ENCODE measurements at places on chromosomes 11 and 22.
A peak's percentile ranks its signal among the peaks of the same experiment; 100 is the strongest.

- DNase-seq: peak; percentile 69
Observed at GRCh38 chr11:130553306-130553705, 104.9 kb downstream of the ADAMTS15 start.

DNA sequence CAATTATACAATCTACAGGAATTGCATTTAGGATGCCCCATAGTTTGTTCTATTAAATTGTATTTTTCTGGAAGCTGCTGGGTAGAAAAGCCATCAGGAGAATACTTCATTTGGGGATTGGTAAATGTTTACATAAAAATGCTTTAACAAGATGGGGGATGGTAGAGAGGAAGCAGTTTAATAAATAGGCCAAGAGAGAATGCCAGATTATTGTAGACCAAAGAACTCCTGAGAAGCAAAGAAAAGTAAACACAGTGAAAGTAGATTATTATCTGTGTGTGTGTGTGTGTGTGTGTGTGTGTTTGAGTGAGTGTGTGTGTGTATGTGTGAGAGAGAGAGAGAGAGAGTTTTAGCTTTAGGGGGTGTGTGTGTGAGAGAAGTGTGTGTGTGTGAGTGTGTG is 820.4 kb upstream of the CCDC90B start:
- no peak for DNase-seq

GRCh38 chr11:61959114-61959513 is 8.3 kb downstream of the FTH1 start:
- DNase-seq: no peak

DNA sequence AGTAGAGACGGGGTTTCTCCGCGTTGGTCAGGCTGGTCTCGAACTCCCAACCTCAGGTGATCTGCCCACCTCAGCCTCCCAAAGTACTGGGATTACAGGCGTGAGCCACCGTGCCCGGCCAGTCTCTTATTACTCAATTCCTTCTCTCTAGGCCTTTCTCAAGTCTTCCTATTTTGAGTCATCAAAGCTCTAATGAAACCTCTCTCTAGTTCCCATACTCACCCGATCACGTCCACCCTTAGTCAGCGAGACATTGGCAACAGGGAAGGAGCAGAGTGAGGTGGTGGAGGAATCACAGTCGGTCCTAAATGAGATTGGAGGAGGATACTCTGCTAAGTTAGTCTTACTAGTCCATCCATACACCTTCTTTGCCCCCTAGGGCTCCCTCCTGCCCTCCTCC is 5.0 kb downstream of the BSCL2 start:
- DNase-seq: no peak

DNA sequence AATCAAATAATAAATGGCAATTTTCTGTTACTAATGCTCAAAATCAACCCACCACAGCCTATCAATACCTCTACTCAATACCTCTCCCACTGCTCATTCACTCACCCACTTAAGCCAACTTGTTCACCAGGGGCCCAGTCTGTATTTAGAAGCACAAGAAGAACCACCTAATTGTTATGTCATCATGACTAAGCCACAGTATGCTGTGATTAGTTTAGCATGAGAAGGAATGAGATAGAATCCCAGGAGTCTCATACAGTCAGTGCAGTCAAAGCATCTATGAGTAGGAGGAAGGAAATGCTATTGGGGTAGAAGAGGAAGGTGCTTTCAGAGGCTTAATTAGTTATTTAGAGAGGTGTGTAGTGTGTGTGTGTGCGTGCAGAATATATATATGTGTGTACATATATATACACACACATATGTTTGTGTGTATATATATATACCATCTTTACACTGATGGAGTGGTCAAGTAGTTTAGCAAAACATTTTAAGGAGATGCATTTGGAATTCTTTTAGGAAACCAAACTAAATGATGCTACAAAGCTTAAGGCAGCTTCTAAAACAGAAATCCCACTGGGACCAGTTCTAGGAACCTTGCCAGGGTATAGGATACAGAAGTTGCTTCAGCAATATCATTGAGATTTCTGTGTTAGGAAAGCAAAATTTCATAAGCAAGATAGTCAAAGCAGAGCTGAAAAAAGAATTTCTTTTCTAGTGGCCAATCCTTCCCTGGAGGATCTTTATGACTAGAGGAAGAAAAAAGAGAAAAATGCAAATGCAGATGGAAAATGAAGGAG is 27.5 kb downstream of the KCNA4 start:
- DNase-seq: peak; percentile 0

GRCh38 chr11:27158456-27159334 is 118.1 kb downstream of the BBOX1 start:
- DNase-seq: peak; percentile 79

- peak; percentile 18 for DNase-seq
Observed at GRCh38 chr11:119764108-119764868, 35.3 kb upstream of the NECTIN1 start.

DNA sequence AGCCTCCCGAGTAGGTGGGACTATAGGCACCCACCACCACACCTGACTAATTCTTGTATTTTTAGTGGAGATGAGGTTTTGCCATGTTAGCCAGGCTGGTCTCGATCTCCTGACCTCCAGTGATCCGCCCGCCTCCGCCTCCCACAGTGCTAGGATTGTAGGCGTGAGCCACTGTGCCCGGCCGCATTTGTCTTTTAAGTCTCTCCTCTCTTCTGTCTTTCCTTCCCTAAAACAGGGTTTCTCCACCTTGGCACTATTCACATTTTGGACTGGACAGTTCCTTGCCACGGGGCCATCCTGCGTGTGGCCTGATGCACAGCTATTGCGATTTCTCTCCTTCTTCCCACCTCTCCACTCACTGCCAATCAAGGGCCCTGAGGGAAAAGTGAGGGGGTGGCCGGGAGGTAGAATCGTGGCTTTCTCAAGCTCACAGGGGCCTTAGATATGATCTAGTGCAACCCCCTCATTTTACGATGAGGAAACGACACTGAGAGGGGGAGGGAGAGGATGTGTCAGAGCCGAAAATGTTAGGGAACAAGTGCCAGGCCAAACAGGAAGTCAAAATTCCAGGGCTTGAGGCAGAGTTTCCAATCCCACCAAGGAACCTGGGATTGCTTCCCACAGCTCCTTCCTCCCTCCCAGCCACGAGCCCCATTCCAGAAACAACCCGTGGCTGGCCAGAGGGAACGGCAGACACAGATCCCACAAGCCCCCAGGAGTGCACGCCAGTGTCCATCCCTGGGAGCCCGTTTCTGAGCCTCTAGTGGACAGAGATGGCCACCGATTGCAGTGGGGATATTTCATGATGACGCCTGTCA is 21.2 kb downstream of the SCGB1A1 start:
- DNase-seq: peak; percentile 36

DNA sequence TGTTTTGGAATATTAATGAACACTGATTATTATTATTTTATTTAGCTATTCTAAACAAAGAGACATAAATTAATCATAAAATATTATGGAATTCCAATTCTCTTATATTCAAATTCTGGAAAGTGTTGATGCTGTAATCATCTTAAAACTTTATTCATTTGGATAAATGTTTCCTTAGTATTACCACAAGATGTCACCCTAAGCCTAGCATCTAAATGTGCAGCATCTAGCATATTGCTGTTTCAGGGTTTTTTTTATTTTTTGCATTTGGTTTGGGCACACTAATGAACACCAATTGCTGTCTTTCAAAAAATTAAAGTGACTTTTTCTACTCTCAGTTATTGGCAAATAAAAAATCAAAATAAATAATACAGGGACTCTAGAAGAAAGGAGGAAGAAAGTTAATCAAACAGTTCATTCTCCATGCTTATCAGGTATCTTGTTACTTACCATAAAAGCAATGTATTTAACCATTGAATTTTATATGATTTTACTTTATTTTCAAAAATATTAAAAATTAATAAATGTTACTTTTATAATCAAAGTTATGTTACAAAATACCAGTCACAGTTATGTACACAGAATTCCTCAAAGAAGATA is 31.8 kb downstream of the DLG2 start:
- DNase-seq: peak; percentile 43

- no peak for DNase-seq
Observed at GRCh38 chr11:77316733-77317342, 15.4 kb upstream of the GDPD4 start.

GRCh38 chr11:119790476-119790875 is 61.5 kb upstream of the NECTIN1 start:
- DNase-seq: no peak

- DNase-seq: peak; percentile 47
Observed at GRCh38 chr11:1652771-1653540, 23.4 kb downstream of the KRTAP5-5 start.

- DNase-seq: peak; percentile 71
Observed at GRCh38 chr11:113647856-113648255, 58.3 kb downstream of the TMPRSS5 start.

- no peak for DNase-seq
Observed at GRCh38 chr22:40029189-40029890, 34.6 kb downstream of the FAM83F start.

- DNase-seq: peak; percentile 60
Observed at GRCh38 chr22:44080936-44081861, 57.1 kb downstream of the PARVB start.

DNA sequence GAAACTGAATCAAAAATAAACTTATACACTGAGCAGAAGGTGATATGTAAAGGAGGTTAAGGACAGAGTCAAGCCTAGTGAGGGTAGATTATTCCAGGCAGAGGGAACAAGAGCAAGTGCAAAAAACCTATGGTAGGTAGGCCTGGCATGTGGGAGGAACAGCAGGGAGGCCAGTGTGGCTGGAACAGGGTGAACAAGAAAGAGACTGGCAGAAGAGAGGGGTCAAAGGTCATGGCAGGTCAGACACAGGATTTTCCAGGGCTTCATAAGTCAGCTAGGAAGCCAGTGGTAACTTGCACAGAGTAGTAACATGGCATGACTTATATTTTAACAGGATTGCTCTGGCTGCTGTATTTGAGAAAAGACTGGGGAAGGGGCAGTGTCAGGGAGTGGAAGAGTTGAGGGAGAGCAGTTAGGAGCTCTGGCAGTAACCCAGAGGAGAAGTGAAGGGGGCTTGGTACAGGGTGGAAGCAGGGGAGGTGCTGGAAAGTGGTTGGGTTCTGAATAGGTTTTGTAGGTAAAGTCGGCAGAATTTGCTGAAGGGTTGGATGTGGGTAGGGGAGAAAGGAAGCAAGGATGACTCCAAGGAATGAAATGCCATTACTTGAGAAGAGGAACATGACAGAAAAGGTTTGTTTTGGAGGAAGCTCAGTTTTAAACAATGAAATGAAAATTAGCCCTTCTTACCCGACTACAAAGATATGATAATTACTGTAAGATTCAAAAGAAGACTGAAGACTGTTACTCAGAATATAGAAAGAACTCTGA is 86.2 kb downstream of the ZNRF3 start:
- peak; percentile 69 for DNase-seq

- DNase-seq: peak; percentile 48
Observed at GRCh38 chr22:32802237-32802765, 796 bp downstream of the TIMP3 start.

DNA sequence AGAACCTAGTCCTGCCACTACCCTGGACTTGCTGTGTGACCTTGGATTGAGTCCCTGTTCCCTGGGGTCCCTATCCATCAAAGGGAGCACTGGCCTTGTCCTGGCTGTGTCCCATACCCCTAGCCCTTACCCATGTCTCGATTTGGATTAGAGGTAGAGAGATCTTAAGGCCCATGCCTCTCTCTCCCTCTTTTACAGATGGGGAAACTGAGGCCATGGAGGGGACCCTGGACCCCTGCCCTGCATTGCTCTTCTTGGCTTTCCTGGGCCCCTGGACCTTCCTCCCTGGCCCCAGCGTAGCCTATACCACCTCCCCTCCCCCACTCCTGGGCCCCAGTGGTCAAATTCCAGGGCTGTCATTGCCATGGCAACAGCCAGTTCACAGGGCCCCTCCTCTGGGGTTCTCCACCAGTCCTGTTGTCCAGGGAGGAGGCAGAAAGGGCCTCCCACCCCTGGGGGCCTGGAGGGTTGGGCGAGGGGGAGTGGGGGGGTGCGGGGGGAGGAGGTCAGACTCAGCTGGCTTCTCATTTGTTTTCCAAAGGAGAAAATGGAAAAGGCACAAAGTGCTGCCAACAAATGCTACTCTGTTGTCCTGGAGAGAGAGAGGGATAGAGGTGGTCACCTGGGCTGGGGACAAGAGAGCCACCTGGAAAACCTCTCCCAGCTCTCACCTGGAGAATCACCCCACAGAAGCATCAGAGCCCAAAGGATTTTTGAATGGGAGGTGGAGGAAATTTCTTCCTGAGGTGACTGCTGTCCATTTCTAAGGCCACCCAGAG is 23.3 kb downstream of the ARHGEF17 start:
- DNase-seq: peak; percentile 70

DNA sequence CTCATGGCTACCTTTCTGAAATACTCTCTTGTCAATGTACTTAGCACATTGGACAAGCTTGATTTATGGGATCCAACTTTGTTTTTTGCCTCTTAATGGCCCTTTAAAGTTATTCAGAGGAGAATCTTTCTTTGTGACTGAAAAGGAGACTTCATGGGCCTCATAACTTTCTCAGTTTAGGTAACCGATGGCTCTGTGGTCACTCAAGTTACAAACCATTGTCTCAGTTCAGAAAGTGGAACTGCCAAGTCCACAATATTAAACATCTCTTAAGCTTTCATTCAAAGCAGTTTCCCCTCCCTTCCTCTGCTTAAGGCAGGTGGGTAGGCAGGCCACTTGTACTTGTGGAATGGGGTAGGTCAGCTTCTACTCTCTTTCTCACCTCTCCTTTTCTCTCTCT is 12.3 kb upstream of the ARL14EP start:
- DNase-seq: no peak

GRCh38 chr22:35648066-35649025 is at the start of gene APOL6:
Gene APOL6, plus strand, starts transcription at chr22:35648446. Its CDS starts 7,980 bp downstream, at chr22:35656426.
- peak; percentile 92 for DNase-seq

All from fibroblast of lung (primary cell).